ENCODE measurements at places on chromosomes 7 and 10.

- no peak for DNase-seq
Observed at GRCh38 chr10:52491246-52491995, 177.3 kb downstream of the DKK1 start.

DNA sequence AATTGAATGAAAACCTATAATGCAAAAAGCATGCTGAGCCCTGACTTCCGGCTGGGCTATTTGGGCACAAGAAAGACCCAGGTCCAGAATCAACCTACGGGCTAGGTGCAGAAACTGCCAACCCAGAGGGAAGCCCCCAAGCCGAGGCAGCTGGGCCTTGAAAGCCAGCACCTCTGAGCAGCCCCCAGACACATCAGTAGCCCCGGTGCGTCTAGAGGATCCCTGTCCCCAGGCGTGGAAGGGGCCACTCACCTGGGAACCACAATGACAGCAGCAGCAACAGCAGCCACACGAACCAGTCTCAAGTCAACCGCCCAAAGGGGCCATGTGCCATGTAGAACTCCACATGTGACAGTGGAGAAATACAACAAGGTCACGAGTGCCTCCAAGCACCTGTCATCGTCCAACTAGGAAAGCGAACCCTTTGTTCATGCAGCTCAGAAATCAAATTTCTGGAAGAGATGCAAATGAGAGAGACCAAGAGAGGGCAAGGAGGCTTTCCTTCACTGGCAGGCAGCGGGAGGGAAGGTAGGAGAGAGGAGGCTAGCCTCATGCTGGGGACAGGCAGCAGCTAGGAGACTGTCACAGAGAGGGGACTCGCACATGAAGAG lies 57.5 kb upstream of the CHST15 start:
- no peak for DNase-seq

- no peak for DNase-seq
Observed at GRCh38 chr7:149883452-149883861, 9.7 kb downstream of the ATP6V0E2 start.

DNA sequence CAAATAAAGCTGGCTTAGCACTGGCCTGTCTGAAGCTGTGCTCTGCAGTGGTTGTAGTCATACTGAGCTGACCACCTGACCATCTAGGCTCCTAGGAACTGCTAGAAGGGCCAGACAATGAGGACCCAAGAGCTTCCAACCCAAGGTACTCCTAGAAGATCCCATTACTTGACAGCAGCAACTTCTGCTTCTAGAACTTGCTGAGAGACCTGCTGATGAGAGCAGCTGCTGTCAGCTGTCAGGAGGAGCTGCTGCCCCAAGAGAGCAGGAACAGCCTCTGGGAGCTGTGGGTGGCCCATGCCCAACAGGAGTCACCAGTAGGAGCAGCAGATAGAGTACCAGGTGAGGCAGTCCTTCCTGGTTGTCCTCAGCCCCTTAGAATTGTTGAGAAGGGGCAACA lies 70.2 kb downstream of the RBM20 start:
- no peak for DNase-seq

- DNase-seq: no peak
Observed at GRCh38 chr10:61621605-61622051, 41.1 kb upstream of the CABCOCO1 start.

- DNase-seq: no peak
Observed at GRCh38 chr7:121107923-121108498, 119.5 kb downstream of the CPED1 start.

DNA sequence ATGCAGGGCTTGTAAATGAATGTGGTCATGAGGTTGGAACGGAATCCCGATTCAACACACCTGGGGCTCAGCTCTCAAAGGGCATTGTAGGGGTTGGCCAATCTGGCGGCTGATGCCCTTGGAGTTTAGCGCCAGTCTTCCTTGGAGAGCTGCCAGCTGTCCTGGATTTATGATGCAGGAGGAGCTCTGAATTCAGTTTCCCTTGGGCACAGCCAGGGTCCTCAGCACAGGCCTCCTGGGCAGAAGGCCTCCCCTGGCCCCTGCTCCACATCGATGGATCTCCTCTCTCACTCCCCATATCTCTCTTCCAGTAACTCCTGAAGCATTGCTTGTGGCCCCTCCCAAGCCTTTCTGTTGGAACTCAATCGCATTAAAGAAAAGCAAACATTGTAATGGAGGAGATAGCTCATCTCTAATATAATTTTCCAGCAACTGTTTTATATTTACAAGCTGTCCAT lies 985 bp upstream of the CYTH3 start:
- DNase-seq: no peak

DNA sequence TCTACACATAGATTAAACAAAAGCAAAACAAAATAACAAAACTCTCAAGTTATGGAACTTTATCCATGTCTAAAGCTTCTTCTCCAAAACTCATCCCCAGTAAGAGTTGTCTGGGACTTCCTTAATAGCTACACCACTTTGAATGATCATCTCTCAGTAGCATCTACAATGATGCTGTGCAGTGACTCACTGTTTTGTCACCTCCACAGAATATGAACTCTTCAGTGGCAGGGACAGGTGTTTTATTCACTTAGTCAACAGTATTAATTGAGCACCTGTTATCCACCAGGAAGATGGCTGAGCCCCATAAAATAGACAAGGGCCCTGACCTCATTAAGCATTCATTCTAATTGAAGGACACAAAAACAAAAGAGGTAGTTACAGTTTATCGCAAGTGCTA lies 350.7 kb downstream of the ELMO1 start:
- DNase-seq: no peak

DNA sequence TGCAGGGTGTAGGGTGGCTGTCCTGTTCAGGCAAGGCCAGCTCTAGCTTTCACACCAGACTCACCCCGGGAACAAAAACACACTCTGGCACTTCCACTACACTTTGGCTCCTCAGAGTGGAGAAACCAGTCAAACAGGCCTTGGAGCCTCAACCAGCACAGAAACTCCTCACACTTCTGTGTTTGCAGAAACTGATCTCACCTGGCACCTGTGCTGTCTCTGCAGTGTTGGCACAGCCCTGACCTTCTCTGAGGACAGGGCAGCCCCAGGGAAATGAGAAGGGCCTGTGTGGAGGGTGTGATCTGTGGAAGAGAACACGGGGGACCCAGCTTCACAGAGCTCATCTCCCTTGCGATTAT lies 4.1 kb upstream of the CALML5 start:
- DNase-seq: no peak

DNA sequence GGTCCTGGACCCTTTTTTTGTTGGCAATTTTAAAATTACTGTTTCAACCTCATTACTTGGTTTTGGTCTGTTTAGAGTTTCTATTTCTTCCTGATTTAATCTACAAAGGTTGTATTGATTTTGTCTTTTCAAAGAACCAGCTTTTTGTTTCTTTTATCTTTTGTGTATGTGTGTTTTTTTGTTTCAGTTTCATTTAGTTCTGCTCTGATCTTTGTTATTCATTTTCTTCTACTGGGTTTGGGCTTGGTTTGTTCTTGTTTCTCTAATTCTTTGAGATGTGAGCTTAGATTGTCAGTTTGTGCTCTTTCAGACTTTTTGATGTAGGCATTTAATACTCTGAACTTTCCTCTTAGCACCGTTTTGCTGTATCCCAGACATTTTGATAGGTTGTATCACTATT lies 8.5 kb upstream of the MRPS33 start:
- no peak for DNase-seq

GRCh38 chr10:132138133-132138532 lies 48.6 kb upstream of the DPYSL4 start:
- DNase-seq: no peak

DNA sequence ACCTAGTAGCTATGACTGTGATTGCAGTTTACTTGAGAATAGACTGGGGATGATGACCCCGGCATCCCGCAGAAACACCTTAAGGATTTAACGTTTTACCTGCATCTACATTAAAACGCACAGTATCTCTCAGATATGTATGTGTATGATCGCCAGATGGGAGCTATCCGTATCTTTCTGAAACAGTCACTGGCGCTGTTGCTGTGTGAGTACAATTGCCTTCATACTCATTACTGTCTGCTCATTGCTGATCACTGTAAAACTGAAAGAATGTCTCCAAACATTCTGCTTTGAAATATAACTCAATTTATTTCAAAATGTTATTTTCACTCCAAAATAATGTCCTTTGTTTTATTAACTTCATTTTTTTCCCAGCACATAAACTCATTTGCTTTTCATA lies 388.9 kb upstream of the AKR1E2 start:
- DNase-seq: no peak

- no peak for DNase-seq
Observed at GRCh38 chr7:128060018-128060417, 28.8 kb upstream of the LRRC4 start.

- no peak for DNase-seq
Observed at GRCh38 chr7:139698844-139699243, 79.0 kb downstream of the HIPK2 start.

DNA sequence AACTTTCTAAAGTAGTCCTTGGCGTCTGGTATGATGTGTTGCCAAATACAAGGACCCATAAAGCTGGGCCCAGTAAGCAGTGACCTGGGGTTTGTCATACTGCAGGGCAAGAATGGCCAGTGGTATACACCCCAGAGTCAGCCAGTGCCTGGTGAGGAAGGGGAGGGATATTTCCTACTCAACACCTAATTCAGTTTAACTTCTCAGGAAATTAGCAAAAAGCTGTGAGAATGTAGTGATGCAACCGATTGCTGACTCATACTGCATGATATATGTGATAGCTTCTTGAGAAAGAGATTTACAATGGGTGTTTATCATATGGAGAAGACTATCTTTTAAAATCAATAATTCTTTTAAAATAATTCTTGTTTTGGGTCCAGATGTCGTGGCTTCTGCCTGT lies 889.3 kb upstream of the CELF2 start:
- no peak for DNase-seq

DNA sequence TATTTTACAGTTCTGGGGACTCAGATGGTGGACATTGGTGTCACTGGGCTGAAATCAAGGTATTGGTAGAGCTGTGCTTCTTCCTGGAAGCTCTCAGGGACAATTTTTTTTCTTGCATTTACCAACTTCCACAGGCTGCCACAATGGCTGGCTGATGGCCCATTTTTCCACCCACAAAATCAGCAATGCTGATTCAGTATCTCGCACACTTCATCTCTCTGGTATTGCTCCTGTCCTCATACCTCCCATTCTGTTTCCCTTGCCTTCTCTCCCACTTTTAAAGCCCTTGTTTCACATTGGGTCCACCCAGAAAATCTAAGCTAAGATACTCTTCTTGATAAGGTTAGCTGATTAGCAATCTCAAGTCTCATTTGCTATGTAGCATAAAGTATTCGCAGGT lies 530.9 kb upstream of the POM121L12 start:
- DNase-seq: no peak

DNA sequence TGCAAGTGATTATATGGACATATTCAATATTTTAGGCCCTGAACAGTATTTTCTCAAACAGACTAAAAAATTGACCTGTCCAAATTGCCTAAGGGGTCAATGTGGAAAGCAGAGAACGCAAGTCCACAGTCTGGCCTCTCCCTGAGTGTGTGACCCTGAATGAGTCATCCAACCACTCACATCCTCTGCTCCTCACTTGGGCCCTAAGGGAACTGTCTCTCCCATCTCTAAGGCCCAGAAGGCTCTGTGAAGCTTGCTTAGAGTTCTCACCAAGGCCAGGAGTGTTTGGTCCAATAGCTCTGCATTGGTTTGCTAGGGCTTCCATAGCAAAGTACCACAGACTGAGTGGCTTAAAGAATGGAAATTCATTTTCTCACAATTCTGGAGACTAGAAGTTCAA lies 155.1 kb downstream of the LSM5 start:
- DNase-seq: no peak

DNA sequence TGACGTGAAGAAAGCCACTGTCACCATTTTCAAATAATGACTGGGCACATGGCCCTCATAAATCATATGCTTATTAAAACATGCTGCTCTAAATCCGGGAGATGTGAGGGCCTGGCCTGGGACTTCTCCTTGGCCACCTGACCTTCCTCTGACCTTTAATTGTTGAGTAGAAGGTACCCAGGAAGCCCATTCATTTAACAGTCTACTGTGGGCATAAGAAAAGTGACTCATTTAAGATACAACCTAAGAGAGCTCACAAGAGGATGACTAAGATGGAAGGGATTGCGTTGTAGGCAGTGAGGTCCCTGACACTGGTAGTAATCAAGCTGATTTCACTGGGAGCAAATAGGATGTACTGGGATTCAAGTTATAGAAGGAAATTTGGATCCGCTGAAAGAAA lies 203.4 kb upstream of the GPR26 start:
- no peak for DNase-seq

DNA sequence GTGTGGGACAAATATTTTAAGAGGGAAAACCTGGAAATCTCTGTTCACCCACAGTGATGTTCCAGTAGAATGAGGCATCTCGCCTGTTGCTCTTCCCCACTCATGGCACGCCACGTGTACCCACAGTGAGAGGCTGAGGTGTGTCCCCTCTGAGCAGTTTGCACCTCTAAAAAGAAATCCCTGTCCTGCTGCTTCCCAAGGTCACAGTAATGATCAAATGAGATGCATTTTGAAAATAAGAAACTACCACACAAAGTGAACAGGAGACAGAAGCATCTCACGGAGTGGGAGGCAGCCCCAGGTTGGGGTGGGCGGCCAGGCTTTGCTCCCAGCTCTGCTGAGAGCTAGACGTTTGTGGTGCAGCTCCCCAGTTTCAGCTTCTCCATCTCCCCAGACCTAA lies 12.4 kb upstream of the ZNF777 start:
- no peak for DNase-seq

- peak; percentile 12 for DNase-seq
Observed at GRCh38 chr7:6106140-6106904, 75.1 kb downstream of the ANKRD61 start.
